Suppressor macrophage (primary cell): ENCODE measurements at places on chromosomes 2 and 18.
A peak's percentile ranks its signal among the peaks of the same experiment; 100 is the strongest.

- DNase-seq = peak; percentile 35
Observed at GRCh38 chr2:43135583-43135982, 90.8 kb downstream of the ZFP36L2 start.

- DNase-seq = no peak
Observed at GRCh38 chr2:73112026-73112912, 479 bp downstream of the RAB11FIP5 start.

- DNase-seq = no peak
Observed at GRCh38 chr2:40716879-40717278, 265.0 kb upstream of the SLC8A1 start.

DNA sequence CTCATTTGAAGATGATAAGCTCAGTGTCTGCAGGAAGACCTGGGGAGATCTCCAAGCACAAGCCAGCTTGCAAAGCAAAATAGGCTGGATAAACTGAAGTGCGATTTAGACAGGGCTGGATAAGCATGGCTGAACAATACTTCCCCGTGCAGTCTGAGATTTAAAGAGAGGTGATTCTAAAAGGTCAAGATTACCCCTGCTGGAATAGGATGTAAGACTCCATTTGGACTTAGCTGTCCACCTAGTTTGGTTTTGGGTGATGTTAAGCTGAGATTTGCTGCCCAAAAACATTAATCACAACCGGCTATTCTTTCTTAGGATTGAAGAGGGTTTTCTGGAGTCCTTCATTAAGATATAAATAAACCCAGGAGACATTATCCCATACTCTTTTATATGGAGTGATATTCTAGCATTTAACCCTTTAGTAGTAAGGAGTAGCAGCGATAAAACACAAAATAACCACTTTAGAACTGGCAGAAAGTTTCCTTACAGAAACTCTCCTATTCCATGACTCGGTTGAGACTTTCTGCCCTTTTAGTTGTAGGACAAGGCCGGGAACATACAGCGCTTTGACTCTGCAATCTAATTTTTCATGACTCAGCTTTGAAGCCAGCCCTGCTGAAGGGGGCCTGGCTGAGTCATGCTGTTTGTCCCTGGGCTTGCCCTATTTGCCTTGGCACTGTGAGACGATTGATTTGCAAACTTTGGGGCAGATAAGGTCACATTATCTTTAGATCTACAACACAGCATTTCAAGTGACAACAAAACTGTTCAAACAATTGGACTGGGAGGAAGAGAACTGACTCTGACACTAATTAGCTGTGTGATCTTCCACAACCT is 238.2 kb downstream of the GCA start:
- DNase-seq = no peak

GRCh38 chr2:48249631-48250473 is 280.1 kb upstream of the STON1 start:
- no peak for DNase-seq

GRCh38 chr2:45974762-45975408 is 322.3 kb upstream of the EPAS1 start:
- peak; percentile 69 for DNase-seq

- no peak for DNase-seq
Observed at GRCh38 chr2:119947535-119947934, 65.3 kb upstream of the EPB41L5 start.

GRCh38 chr2:44051593-44052347 is 56.0 kb upstream of the LRPPRC start:
- DNase-seq = no peak

- DNase-seq = no peak
Observed at GRCh38 chr18:21664069-21664468, 40.5 kb downstream of the ABHD3 start.

- DNase-seq = no peak
Observed at GRCh38 chr2:216615298-216616082, 17.7 kb upstream of the IGFBP2 start.

GRCh38 chr18:11801573-11801972 is 49.6 kb upstream of the CHMP1B start:
- no peak for DNase-seq

DNA sequence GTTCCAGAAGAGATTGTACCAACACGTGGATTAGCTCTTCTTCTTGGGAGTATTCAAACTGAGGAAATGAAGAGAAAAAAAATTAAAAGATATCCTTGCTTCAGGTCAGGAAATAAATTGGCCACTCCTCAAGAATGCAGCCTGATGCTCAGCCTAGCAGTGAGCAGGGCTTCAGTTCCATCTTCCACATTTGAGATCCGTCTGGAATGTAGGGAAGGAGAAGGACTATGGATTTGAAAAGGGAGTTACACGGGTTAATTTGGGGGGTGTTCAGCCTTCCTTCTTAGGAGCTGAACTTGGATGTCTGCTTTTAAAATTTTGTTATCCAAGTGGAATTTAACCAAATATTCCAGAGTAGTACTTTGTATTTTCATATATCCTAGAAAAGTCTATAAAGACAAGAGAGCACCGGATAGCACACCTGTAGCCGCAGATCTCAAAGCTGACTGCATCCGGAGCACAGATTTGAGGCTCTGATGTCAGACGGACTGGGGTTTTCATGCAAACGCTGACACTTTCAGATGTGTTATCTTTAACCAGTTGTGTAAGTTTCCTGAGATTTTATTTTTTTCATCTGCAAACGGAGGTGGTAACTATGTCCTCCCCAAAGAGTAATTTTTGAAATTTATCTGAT is 99.3 kb downstream of the COPS8 start:
- DNase-seq = no peak

DNA sequence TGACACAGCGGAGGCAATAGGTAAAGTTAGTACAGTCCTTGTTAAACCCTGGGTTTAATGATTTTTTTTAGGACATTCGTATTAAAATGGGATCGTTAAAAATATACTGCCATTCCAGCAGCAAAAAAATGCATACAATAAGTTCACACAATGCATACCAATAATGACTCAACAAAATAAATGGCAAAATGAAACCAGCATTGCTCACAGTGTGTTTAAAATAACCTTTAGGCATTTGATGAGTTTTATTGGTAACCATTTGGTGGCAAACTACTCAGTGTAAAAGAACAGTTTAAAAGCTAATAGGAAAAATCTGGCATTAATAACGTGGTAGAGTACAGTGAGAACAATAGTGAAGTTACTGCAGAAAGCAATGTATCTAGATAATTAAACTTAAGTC is 539.0 kb upstream of the PIK3C3 start:
- DNase-seq = no peak

GRCh38 chr18:2618009-2618408 is 37.5 kb upstream of the SMCHD1 start:
- no peak for DNase-seq

- no peak for DNase-seq
Observed at GRCh38 chr2:83359336-83359735, 1099.7 kb downstream of the SUCLG1 start.

DNA sequence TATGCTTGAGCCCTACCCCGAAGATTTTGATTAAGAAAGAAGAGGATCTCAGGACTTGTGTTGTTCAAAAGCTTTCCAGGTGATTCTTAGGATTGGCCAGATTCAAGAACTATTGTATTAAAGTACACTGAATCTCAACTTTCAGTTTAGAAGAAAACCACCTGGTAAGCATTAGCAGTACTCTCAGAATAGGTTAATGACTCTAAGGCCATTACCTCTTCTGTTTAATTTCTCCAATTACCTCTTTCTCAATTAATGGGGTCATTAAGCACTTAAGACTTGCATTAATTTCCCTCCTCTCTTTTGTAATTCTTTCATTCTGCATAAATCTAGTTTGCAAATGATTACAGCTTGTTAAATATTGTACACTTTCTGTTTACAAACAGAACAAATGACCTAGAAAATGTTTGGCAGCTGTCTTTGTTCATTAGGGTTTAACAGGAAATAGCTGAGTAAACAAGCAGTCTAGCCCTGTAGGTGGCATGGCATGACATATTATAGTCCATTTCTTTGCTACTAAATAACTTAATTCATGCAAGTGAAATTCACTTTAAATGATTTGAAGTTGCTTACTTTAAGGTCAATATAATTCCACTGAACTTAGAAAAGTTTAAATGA is 20.4 kb upstream of the TDRD15 start:
- no peak for DNase-seq

- no peak for DNase-seq
Observed at GRCh38 chr2:216540920-216541319, 42.3 kb downstream of the RPL37A start.
